ENCODE measurements at places on chromosomes 16 and 17. TPM values are rescaled to one million over a fixed set of nuclear protein-coding genes. Genes with fewer than 3 reads are reported as not detected.
A peak's percentile ranks its signal among the peaks of the same experiment; 100 is the strongest.

GRCh38 chr17:3527896-3528295 lies 29.7 kb downstream of the TRPV3 start:
- DNase-seq: no peak

- DNase-seq: no peak
Observed at GRCh38 chr17:41211845-41212466, 14.5 kb upstream of the KRTAP9-2 start.

- DNase-seq: no peak
Observed at GRCh38 chr16:89018282-89019158, 41.5 kb upstream of the CBFA2T3 start.

GRCh38 chr16:454397-454940 lies 29.0 kb downstream of the RAB11FIP3 start:
- no peak for DNase-seq

- no peak for DNase-seq
Observed at GRCh38 chr17:29533976-29534375, 32.9 kb downstream of the ABHD15 start.

- DNase-seq: no peak
Observed at GRCh38 chr17:4711661-4712181, 1.3 kb downstream of the ARRB2 start.

- no peak for DNase-seq
Observed at GRCh38 chr17:11601661-11602060, 3.4 kb downstream of the DNAH9 start.

- DNase-seq: no peak
Observed at GRCh38 chr17:27315322-27315721, 21.4 kb downstream of the WSB1 start.

DNA sequence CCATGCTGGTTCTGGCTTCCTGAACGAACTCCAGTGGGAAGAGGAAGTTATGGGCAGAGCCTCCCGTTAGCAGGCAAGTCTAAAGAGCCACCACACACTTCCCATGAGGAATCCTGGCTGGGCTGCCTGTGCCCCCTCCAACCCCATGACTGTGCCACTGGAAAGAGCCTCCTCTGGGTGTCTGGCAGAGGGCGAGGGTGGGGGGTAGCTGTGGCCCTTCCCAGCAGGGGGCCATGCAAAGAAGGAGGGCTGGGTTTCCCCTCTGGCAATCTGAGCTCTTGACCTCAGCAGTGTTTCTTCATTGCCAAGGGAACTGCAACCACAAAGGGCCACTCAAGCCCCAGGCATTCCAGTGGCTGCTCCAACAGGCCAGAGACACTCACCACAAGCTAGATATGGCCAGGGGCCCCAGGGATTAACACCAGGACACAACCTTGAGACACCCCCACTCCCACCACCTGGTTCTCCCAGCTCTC lies 1.7 kb upstream of the RRAD start:
- DNase-seq: no peak

DNA sequence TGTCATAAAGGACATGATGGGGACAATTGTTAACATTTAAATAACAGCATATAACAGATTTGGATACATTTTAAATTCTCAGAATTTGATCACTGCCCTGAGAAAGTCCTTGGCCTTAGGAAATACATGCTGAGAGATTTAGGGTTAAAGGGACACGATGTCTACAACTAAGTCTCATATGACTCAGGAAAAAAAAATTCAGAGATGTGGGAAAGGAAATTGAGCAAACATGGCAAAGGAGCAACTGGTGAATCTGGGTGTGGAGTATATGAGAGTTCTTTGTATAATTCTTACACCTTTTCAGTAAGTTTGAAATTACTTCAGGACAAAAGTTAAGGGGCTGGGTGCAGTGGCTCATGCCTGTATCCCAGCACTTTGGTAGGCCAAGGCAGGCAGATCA lies 18.2 kb downstream of the MPP3 start:
- DNase-seq: no peak

DNA sequence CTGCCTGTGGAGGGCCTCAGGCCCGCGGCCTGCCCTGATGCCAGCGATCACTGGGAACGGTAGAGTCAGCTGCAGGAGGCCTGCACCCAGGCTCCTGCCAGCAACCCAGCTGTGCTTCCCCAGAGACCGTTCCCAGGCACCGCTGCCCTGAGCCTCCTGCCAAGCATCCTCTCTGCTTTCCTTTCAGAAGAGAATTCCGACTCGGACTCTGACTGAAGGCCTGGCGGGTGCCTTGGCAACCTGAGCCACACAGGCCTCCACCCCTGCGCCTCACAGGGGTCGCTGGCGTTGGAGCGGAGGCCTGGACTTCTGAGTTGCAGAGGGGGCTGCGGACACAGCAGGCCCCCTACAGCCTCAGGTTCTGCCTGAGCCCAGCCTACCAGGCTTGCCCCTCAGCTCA lies 7.9 kb downstream of the CMTM3 start:
- no peak for DNase-seq

DNA sequence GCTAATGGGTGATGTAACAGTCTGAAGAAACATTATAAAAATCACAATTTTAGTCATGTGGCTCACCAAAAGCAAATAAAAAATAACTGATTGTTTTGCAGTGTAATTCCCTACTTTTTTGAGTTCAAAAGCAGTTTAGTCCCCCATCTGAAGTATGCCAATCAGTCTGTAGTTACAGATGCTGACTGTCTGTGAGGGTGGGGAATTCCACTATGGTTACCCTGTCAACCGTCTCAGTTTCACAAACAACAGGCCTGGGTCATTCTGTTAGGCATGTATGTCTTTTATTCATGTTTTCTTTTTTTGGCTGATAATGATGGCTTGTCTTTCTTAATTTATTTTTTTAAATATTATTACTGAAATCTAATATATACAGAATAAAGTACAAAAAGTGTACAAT lies 69.3 kb downstream of the STXBP4 start:
- DNase-seq: no peak

DNA sequence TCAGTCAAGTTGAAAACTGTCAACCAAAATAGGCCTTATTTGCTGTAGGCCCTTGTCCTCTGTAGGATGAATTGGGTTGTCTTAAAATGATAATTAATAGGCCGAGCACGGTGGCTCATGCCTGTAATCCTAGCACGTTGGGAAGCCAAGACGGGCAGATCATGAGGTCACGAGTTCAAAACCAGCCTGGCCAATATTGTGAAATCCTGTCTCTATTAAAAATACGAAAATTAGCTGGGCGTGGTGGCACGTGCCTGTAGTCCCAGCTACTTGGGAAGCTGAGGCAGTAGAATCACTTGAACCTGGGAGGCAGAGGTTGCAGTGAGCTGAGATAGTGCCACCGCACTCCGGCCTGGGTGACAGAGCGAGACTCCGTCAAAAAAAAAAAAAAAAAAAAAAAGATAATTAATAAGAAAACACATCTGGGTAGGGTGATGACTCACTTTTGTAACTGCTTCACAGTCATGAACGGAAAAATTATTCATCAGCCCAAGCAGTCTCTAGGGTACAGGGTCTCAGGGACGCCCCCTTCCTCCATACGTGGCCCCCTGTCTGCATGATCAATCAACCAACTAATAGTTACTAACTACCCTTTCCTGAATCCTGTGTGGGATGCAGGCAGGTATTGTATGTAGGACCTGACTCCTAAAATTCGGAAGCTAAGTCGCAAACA lies 137.0 kb upstream of the RCVRN start:
- DNase-seq: peak; percentile 44

GRCh38 chr16:49467540-49468372 lies 94.2 kb downstream of the C16orf78 start:
- no peak for DNase-seq

- DNase-seq: peak; percentile 76
Observed at GRCh38 chr17:28743243-28744103, at the start of gene TRAF4. TRAF4 (plus strand) TSS chr17:28744011; CDS start chr17:28744113, 102 bp downstream.

- DNase-seq: no peak
Observed at GRCh38 chr16:57773655-57774295, 28.5 kb downstream of the KIFC3 start.

DNA sequence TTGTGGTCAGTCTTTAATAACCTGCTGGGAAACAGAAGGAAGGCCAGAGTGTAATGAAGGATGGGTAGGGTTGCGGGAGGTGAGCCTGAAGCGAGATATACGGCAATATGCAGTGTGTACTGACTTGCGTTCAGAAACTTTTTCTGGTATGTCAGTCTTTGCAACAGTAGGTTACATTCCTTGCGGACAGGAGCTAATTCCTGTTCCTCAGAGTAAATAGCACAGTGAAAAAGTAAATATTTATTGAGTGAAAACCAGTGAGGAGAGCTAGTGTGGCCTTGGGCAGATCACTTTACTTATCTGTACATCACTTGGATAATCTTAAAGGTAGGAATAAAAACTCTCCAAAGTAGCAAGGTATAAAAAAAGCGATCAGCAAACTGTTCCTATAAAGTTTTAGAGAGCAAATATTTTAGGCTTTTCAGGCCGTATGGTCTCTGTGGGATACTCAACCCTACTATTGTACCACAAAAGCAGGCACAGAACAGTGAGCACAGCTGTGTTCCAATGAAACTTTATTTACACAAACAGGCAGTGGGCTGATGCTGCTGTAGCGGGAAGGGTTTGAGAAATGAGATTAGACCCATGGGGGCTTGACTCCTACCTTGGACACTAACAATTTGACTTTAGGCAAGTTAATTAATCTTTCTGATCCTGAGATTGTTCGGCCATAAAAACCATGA lies 348.0 kb downstream of the UTP18 start:
- DNase-seq: no peak

DNA sequence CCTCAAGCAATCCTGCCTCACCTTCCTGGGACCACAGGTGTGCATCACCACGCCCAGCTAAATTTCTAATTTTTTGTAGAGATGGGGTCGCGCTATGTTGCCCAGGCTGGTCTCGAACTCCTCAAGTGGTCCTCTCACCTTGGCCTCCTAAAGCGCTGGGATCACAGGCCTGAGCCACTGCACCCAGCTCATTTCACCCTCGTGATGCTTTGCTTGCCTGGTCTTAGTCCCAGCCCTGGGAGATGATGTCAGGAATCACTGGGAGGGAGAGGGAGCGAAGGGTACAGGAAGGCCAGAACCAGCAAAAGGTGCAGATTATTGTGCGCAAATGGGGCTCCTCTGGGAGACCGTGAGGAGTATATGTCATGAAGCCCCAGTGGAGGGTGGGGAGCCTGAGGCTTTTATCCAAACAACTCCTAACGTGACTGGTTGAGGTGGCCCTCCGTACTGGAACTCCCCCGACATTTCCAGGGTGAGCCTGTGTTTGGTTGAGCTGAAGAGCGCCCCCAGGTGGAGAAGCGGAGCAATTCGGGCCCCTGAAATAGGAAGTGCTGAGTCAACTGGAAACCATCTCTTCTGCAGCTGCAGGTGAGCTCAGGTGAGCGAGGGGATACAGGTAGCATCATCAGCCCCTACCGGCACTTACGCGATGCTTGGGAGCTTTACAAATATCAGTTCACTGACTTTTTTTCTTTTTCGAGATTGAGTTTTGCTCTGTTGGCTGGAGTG lies 41.2 kb upstream of the HAPSTR1 start:
- DNase-seq: no peak

DNA sequence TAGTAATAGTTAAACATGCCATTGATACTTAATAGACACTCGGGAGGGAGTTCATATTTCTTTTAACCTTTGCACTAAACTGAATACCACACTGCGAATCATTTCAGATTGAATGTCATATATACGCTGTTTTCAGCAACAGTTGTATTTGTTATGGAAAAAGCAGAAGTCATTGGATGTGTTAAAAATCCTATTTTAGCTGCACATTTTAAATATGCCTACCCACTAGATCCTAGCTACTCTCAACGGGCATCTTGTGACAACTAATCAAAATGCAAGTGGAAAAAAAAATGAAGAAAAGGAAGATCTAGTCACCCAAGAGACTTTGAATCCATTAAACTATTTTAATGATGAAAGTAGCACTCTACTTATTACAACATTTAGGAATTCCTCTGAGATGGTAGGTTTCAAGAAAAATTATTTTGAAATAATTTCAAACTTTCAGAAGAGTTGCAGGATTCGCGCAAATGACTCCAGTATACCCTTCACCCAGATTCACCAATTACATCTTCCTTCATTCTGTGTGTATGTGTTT lies 51.4 kb upstream of the MNT start:
- DNase-seq: no peak

GRCh38 chr17:72726936-72727335 lies 365.6 kb downstream of the SLC39A11 start:
- peak; percentile 53 for DNase-seq

DNA sequence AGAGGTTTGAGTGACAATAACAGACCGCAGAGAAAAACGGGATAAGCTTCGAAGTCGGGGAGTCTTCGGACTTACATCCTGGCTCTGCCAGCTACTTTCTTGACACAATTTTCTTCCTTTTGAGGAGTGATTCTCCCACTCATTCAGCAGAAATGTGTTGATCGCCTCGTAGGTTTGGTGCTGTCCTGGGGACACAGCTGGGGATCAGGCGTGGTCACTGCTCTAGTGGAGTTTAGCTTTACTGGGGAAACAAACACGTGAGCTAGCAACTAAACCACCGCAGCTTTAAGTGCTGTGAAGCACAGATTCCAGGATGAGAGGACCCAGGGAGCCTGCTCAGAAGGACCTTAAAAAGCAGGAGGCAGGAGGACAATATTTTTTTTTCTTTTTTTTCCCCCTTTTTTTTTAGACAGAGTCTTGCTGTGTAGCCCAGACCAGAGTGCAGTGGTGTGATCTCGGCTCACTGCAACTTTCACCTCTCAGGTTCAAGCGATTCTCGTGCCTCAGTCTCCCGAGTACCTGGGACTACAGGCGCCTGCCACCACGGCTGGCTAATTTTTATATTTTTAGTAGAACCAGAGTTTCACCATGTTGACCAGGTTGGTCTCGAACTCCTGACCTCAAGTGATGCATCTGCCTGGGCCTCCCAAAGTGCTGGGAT lies 858 bp downstream of the NUBP1 start:
- DNase-seq: no peak

GRCh38 chr17:29369831-29370735 lies 20.1 kb upstream of the TAOK1 start:
- peak; percentile 33 for DNase-seq

Gene RND2
- 0.08 TPM for polyA plus RNA-seq

Gene HOXB5
- polyA plus RNA-seq: not detected

Gene KCNG4
- not detected for polyA plus RNA-seq

Gene AGRP
- polyA plus RNA-seq: not detected

Gene FOXN1
- not detected for polyA plus RNA-seq

Gene SMTNL2
- polyA plus RNA-seq: not detected

Gene DPEP3
- 0.50 TPM for polyA plus RNA-seq

Gene PFAS
- polyA plus RNA-seq: 10.1 TPM

Gene CHST6
- polyA plus RNA-seq: not detected

Gene ABCC12
- polyA plus RNA-seq: not detected

Gene GUCY2D
- not detected for polyA plus RNA-seq

Gene NACA2
- polyA plus RNA-seq: not detected

Gene PNMT
- polyA plus RNA-seq: 0.64 TPM

Gene NPIPA3
- polyA plus RNA-seq: not detected

Gene ABHD15
- 7.1 TPM for polyA plus RNA-seq

Gene TP53TG3B
- not detected for polyA plus RNA-seq

Gene CTRB2
- not detected for polyA plus RNA-seq
